Activated CD4-positive, CD25-positive, alpha-beta regulatory T cell treated with anti-CD3 and anti-CD28 coated beads, Interleukin-2, amount 50 U/mL, for 72 hours (primary cell): ENCODE measurements at places on chromosomes 3 and 15.

DNA sequence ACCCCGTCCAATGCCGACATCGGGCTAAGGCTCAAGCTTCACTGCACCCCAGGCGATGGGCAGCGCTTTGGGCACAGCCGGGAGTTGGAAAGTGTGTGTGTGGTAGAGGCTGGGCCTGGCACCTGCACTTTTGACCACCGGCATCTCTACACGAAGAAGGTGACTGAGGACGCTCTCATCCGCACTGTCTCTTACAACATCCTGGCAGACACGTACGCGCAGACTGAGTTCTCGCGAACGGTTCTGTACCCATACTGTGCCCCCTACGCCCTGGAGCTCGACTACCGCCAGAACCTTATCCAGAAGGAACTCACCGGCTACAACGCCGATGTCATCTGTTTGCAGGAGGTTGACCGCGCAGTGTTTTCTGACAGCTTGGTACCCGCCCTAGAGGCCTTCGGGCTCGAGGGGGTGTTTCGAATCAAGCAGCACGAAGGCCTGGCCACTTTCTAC is 1.0 kb downstream of the PDE12 start:
- peak; percentile 53 for DNase-seq

DNA sequence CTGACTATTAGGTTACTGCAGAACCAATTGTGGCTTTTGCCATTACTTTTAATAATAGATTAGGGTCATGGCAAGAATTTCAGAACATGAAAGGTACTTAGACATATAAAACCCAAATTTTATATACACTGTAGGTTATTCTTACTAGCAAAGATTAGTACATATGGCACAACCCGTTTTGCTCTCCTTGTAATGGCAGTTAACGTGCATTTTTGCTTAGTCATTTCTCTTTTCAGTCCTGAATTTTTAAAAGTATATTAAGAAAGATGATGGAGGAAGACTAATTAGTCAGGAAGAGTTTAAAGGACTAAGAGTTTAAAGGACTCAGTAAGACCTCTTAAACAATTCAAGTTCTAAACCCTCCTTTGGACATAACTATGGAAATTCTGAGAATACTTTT is 114.0 kb downstream of the PEAK1 start:
- no peak for DNase-seq

- no peak for DNase-seq
Measured at GRCh38 chr15:71278989-71279756, 163.9 kb downstream of the THSD4 start.

DNA sequence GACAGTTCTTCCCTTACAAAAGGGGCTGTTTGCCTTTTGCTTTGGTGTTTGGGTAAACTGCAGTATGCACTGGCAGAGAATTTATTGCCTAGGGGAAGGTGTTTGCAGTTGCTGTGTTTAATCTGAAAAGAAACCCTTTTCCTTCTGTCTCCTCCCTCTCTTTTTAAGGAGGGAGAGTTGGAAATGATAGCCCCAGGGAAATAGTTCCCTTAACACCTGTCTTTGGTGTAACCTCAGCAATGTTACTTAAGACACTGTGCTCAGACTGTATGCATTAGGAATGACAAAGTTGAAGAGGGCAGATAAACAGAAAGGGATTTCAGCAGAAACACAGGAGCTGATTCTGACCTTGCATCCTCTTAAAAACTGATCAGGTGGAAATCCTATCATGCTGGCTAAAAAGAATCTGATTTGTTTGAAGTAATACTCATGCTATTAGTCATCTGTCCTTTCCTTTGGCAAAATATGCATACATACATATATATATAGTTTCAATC is 125.4 kb downstream of the TP63 start:
- DNase-seq, result no peak

DNA sequence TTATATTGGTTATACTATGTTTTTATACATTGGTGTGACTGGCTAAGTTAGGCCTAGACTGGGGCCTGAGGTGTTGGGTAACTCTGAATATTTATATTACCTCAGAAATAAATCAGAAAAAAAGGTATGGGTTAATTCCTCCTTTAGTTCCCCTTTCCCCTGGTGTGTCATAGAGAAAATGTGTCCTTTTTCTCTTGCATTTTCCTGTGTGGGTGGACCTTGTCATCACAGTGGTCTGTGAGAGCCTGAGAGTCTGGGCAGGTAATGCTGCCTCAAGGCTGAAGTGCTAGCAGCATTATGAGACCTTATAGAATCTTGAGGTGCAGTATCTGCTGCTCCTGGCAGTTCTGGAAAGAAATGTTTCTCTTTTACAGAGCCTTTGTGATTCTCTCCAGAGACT is 69.7 kb downstream of the PCOLCE2 start:
- DNase-seq, result no peak

DNA sequence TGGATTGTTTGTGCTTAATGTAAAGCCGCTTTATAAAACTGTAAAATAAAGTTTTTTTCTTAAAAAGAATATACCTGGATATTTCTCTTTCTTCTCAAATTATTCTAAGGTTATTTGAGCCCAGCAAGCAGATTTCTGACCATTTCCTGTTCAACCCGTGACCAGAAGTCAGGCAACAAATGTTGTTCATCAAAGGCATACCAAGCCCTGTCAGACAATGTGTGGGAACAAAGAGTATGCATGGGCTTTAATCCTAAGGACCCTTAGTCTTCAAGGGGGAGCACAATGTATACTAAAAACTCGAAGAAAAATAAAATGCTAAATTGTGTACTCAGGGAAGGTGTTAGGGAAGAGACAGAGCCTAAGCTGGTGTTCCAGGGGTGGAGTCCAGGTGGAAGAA is 26.6 kb upstream of the PAQR5 start:
- no peak for DNase-seq
